ENCODE measurements at places on chromosomes 6 and 20.

DNA sequence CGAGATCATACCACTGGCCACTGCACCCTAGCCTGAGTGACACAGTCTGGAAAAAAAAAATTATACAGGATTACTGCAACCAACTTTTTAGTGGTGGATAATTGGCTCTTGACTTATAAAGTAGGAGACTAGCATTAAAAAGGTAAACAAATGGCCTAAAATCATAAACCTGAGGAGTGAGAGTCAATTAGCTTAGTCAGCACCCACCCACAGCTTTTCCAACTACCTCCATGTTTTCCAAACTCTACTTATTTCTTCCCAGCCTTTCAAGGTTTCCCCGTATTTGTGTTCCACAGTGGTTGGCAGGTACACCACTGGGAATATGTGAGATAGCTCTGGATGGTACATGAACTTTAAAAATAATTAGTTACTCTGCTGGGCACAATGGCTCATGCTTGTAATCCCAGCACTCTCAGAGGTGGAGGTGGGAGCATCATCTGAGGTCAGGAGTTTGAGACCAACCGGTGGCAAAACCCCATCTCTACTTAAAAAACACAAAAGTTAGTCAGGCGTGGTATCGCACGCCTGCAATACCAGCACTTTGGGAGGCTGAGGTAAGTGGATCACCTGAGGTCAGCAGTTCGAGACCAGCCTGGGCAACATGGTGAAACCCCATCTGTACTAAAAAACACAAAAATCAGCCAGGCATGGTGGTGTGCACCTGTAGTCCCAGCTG lies 6.7 kb downstream of the CYP24A1 start:
- DNase-seq = no peak

DNA sequence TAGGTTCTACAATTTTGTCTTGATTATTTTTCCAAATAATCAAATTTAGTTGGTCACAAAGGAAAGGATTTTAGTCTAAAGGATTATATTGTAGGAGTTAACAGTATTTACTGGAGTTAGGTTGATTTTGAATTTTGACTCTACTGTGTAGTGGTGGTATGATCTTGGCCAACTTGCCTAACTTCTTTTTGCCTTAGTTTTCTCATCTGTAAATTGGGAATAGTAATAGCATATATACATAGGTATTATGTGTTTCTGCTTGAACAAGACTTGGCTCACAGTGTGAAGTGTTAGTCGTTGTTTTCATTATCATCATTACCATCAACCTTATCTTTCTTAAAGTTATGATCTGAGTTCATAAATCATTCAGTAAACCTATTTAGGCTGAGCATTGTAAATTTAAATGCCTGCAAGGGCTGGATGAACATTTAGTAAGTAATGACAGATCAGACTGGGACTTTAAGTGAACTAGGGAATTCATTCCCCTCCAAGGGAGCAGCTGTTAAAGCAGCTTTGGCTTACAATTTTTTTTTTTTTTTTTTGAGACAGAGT lies 11.2 kb downstream of the ITCH start:
- DNase-seq = no peak

DNA sequence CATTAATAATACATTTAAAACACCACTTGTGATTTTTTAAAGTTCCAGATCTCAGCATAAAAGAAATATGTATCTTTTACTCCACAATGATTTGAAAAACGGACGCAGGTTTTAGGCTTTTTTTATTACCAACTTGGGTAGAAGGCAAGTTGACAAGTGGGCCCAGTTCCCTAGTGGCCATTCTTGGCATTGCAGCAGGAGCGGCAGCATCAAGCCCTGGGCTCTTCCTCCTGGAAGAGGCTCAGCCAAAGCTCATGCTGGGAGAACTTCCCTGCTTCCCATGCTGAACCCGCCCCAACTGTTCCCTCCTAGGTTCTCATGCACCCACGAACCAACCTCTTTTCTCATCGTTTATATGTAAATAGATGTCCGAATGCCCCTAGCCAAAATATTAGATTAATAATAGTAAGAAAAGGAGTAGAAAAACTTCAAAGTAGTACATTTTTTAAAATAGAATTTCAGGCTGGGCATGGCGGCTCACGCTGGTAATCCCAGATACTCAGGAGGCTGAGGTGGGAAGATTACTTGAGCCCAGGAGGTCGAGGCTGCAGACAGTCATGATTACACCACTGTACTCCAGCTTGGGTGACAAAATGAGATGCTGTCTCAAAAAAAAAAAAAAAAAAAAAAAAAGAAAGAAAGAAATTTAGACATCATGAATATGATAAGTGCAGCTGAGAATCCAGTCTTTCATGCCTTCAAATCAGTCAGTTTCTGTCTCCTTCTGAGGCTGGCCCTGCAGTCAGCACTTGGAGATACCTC lies 18.2 kb upstream of the MYB start:
- DNase-seq = peak; percentile 89

DNA sequence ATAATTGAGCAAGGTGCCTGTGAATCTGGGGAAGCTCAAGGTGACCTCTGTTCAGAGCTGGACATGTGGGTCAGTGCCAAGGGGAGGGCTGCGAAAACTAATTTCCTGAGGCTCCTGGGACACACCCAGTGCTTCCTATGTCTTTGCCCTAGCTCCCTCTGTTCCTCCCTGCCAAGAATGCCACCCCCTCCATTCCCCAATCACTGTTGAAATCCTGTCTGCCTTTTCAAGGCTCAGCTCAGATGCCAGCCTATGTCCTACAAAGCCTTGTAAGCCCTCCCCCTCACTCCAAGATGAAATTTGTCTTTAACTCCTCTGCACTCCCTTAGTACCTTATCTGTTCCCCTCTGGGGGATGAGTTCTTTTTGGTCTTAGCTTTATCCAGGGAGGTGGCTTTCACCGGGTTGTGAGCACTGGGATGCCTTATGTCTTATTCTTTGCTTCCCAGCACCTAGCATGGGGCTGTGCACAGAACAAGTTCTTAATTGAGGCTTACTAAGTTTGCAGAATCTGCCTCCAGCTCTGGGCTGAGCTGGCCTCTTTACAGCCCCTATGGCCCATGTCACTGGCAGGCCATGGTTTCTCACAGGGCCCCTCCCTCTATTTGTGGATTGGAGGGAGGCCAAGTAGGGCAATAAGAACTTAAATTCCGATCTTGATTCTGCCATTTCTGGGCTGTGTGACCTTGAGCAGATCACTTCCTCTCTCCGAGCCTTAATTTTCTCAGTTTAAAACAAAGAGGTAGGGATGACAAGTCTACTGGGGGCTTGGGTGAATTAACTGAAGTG lies 51.5 kb upstream of the EPB41L1 start:
- no peak for DNase-seq

DNA sequence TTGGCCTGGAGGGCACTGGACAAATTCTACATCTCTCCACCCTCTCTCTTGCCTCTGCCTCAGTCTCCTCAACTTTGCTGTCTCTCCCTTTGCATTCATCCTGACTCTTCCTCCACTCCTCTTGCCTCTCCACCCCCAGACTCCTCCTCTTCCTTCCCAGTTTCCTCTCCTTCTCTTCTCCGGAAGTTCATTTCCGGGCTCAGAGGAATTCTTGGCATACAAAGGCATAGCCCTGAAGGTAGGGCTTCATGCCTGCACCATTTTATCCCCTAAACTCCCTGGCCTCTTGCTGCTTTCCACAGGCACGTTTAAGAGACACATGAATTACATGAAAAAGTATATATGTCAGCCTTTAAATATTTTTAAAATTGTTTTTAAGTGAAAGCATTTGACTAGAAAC lies 10.6 kb downstream of the BFSP1 start:
- no peak for DNase-seq

DNA sequence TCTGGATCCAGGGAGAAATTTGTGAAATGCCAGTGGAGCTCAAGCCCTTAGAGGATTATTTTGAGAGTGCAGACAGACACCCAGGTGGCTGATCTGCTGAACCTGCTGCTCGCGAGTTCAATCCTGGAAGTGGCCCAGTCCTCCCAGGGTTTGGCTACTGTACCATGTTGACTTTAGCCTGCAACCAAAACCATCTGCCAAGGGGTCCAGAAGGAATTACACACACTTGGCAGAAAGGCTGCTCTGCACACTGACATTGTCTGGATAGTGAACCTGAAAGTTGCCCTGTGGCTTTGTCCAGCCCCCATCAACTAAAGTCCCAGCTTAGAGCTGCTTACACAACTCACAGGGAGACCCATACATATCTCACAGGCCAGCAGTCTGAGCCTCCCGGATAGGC lies 21.6 kb upstream of the PI3 start:
- no peak for DNase-seq

GRCh38 chr6:106243261-106243660 lies 82.3 kb downstream of the ATG5 start:
- DNase-seq = no peak

GRCh38 chr6:157621406-157621805 lies 201.6 kb upstream of the SNX9 start:
- DNase-seq = no peak

DNA sequence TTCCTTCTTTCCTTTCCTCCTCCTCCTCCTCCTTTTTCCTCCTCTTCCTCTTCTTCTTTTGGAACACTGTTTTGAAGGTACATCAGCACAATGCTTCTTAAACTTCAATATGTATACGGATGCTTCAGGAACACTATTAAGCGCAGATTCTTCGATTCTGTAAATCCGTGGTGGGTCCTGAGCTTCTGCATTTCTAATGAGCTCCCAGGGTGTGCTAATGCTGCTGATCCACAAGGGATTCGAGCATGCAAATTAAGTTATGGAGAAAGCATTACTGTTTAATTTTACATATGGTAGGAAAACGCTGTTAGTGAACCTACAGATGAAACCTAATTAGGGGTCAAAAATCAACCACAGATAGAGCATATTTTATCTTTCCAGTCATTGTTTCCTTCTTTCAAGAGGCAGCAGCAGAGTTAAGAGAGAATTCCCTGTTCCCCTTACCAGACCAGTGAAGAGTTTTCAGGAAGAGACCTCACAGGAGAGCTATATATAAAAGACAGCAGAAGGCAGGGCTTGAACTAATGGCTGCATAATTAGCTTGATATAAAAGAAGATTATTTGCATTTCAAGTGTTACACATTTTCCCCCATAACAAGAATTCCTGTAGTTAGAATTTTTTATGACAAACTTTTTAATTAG lies 47.2 kb downstream of the KIF13A start:
- no peak for DNase-seq

- no peak for DNase-seq
Observed at GRCh38 chr6:31468311-31468710, 29.6 kb upstream of the MICB start.

- no peak for DNase-seq
Observed at GRCh38 chr20:15759594-15759993, 813.7 kb downstream of the KIF16B start.

- no peak for DNase-seq
Observed at GRCh38 chr6:40720375-40720748, 133.2 kb upstream of the LRFN2 start.

GRCh38 chr6:2543321-2543720 lies 207.4 kb downstream of the MYLK4 start:
- no peak for DNase-seq

- DNase-seq = no peak
Observed at GRCh38 chr20:14406495-14406894, 69.1 kb upstream of the FLRT3 start.

GRCh38 chr6:158571826-158572652 lies 12.1 kb downstream of the TMEM181 start:
- no peak for DNase-seq

DNA sequence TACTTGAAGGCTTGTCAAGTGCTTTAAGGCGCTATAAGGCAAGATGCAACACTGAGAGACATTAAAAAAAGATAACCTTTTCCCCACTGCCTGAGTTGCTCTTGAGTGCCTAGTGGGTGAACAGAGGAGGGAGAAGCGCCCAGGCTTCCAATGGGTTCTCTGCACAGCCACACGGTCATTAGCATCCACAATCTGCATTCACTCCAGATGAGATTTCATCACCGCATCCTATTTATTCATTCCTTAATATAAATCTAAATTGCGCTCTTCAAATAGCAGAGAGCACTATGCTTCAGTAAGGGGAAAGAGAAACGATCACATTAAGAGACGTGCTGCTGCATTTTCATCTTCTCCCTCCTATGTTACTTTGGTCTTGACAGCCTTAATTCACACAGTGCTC lies 219.2 kb downstream of the ATXN1 start:
- DNase-seq = no peak

- no peak for DNase-seq
Observed at GRCh38 chr6:39078695-39079094, 30.1 kb downstream of the GLP1R start.

- DNase-seq = no peak
Observed at GRCh38 chr20:17633850-17634500, 48.1 kb downstream of the RRBP1 start.

- DNase-seq = no peak
Observed at GRCh38 chr20:37838769-37839431, 64.0 kb upstream of the VSTM2L start.

- DNase-seq = no peak
Observed at GRCh38 chr6:113067612-113068275, 720.6 kb downstream of the RFPL4B start.

Data from WTC11 (cell line).